GM23248 (cell line): ENCODE measurements at places on chromosomes 3 and 15.

DNA sequence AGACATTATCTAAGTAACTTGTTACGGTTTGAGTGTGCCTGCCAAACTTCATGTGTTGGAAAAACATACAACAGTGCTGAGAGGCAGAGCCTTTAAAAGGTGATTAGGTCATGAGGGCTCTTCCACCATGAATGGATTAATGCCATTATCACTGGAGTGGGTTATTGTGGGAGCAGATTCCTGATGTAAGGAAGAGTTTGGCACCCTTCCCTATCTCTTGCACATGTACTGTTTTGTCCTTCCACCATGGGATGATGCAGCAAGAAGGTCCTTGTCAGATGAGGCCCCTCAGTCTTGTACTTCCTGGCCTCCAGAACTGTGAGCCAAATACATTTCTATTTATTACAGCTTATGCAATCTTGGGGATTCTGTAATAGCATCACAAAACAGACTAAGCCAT is 413.9 kb downstream of the EPHA3 start:
- DNase-seq, result no peak

- DNase-seq, result no peak
Observed at GRCh38 chr3:43213631-43214030, 72.7 kb upstream of the SNRK start.

DNA sequence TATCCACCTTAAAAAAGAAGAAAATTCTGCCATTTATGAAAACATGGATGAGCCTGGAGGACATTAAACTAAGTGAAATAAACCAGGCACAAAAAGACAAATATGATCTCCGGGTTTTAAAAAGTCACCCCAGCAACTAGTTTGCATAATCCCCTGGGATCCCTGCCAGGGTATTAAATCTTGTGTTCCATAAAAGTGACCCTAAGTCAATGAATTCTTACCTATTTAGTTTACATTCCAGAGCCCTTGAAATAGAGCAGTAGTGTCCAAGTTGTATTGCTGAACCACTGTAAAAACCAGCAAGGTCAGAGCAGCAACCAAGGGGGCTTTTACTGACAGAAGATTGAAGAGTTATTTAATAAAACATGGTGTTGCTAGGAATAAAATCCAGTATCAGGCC is 716.8 kb upstream of the BCHE start:
- no peak for DNase-seq

GRCh38 chr3:16516695-16517481 is 3.4 kb upstream of the RFTN1 start:
- DNase-seq, result peak; percentile 74

DNA sequence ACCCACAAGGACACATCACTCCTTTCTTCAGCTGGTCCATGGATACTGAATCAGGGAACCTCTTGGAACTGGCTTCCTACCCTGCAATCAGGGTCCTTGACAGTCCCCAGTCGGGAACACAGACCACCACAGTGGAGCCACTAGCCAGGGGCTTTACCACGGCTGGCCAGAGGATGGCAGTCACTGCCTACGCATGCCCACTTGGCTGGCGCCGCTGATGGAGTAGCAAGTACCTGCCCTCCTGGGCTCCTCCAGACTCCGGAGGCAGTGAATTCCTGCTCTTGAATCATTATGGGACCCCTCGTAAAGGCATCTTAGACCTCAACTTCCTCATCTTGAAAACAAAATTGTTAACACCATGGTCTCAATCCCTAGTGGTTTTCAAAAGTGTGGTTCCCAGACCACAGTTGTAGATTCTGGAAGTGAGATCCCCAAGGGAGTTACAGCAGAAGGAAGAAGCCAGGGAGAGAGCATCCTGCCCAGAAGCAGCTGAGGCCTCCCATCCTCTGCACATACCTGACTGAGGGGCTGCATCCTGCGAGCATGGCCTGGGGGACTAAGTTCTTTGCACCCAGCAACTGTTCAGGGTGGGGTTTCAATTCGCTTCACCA is 9.1 kb upstream of the SKIC8 start:
- DNase-seq, result peak; percentile 82

DNA sequence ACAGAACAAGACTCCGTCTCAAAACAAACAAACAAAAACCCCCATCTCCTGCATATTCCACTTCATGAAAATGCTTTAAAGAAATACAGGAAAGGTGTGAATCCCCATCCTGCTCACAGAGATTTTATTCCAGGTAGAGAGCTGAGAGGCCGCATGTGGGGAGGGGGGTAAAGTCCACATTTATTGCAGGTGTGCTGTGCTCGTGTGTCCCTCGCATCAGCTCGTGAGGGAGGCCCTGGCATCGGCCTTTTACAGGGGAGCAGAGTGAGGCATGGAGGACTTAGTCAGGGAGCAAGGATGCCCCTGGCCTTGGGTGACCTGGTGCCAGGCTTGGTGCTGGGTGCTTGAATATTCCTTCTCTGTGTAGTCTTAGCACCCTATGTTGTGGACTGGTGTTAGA is 413.5 kb upstream of the C2CD4B start:
- DNase-seq, result no peak

- no peak for DNase-seq
Observed at GRCh38 chr15:42131826-42132806, 24.3 kb downstream of the PLA2G4F start.

DNA sequence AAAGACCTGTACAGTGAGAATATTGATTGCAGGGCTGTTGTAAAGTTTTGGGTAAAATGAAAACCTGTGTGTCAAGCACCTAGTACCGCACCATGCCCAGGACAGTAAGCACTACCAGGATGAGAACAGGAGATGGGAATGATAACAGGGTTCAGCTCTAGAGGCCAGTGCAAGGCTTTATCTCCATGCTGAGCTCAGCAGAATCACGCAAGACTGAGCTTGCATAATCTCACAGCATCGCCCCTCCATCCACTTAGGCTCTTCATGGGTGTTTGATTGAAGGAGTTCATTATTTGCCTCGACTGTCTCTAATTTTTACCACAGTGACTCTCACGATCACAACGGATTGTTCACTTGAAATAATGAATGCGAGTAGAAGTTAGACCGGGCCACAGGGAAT is 2.9 kb downstream of the ATP13A5 start:
- no peak for DNase-seq

GRCh38 chr3:43409506-43409905 is 123.2 kb downstream of the SNRK start:
- no peak for DNase-seq

GRCh38 chr15:71151081-71151480 is 35.8 kb downstream of the THSD4 start:
- peak; percentile 70 for DNase-seq

DNA sequence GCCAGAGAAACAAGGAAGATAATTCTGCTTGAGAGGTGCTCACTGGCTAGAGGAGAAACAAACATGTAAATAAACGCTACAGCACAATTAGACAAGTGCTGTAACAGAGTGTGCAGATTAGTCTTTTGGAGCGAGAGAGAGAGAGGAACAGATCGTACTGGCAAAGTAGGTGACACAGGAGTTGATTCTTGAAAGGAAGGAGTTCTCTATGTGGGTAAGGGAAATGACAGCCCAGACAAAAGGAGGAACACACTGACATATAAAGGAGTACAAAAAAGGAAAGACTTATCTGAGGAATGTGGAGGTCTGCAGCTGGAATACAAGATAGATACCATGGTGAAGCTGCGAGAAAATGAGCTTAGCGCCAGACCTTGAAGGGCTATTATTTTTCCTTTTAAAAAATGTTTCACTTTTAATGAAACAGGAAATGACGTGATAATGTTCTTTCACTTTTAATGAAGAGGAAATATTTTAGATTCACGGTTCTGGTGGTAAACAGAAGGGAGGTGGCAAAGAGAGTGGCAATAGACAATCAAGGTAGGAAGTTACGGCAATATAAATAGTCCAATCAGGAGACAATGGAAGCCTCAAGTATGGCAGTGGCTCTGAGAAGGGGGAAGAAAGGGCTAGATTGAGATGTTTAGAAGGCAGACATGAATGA is 202.9 kb downstream of the VPS13C start:
- no peak for DNase-seq

DNA sequence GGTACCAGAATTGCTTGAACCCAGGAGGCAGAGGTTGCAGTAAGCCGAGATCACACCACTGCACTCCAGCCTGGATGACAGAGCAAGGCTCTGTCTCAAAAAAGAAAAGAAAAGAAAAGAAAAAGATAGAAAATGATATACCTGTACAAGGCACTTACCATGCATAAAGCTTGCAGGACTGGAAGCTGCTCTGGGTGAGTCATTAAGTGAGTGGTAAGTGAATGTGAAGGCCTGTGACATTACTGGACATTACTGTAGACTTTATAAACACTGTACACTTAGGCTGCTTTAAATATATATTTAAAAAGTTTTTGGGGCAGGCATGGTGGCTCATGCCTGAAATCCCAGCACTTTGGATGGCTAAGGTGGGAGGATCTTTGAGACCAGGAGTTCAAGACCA is 99.2 kb downstream of the SLMAP start:
- DNase-seq, result peak; percentile 77

DNA sequence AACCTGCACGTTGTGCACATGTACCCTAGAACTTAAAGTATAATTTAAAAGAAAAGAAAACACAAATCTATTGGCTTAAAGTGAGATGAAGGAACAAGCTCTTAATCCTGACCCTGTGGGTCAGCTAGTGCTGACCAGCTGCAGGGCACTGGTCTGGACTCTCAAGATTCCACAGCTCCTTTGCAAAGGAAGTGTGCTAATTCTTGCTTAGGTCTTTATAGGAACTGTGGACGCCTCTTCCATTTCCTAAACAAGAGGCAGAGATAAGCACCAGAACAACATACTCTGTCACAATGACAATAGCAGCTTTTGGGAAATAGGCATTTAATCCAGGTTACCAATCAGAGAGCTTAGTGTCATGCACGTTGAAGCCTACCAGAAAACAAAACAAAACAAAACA is 166.1 kb downstream of the ISL2 start:
- DNase-seq, result no peak

GRCh38 chr15:89385596-89386331 is 51.1 kb upstream of the POLG start:
- DNase-seq, result no peak

GRCh38 chr15:51600114-51600513 is 22.5 kb downstream of the DMXL2 start:
- peak; percentile 23 for DNase-seq

DNA sequence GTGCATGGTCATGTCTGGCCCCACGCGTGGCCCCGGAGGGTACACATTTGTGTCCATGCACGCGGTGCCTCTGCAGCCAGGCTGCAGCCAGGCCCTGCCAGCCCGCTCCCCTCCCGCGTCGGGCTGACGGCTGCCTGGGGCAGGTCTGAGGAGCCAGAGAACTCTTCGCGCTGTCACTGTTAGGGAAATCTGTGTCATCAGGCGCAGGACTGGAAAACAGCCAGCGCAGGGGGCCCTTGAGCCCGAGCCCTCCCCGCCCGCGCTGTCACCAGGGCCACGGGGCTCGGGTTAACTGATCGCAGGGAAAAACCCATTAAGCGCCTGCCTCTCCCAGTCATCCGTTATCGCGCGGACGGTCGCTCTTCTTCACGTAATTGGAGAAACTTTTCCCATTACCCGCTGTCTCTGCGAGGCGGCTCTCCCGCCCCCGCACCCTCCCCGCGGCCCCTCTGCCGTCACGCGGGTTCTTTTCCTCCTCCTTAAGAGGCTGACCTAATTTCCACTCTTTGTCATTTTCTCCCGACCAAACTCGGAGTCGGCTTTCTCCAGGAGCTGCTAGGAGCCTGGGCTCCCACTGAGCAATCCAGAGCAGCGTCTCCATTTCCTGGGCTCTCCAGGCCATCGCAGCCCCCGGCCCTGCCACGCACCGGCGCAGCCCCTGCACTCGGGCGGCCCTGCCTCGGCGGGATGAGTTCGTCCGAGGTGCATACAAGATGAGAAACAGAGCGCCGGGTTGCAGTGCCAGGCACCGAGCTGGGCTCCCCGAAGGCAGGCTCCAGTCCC is 57.5 kb upstream of the PRR23E start:
- peak; percentile 73 for DNase-seq

DNA sequence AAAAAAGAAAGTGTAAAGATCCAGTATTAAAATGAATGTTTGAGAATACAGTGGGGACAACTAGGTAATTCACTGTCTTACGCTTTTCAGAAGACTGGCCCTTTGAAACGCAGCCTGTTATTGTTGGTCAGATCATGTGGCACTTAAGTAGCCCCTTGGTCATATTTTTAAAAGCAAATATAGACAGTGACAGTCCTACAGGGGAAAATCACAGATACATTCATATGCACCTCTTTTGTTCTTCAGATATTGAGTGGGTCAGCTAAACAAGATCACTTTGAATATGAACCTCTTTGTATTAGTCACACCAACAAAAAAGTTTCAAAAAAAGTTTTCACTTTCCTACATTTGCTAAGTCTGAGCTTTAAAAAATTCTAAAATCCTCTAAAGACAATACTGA is 36.0 kb downstream of the TIGIT start:
- no peak for DNase-seq

GRCh38 chr3:143977341-143978262 is 6.0 kb downstream of the DIPK2A start:
- peak; percentile 17 for DNase-seq
